ENCODE measurements at places on chromosomes 2 and 18.

GRCh38 chr2:85231952-85232351 lies 95.8 kb downstream of the TGOLN2 start:
- no peak for DNase-seq

- no peak for DNase-seq
These were observed 279.4 kb downstream of the EIPR1 start for GRCh38 chr2:3098231-3098630.

DNA sequence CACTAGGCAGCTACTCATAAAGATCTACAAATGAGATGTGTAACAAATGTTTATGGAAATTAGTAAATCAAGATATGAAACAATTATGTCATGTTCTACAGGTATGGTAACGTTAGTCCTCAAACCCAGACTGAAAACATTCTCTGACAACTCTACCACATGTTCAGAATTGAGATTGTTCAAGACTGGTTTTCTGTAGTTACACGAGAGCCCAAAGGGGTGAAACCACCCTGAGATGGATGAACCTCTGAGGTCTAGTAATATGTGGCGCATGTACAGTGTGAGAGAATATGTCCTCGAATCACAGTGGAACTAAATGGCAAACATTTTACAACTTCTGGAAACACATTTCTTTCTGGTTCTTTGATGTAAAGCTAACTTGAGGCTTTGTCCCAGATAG lies 614.3 kb downstream of the ZEB2 start:
- DNase-seq, result no peak

- no peak for DNase-seq
These were observed 59.5 kb upstream of the SP3 start for GRCh38 chr2:174024524-174025270.

- DNase-seq, result no peak
These were observed 136.5 kb downstream of the TXNL1 start for GRCh38 chr18:56501896-56502295.

DNA sequence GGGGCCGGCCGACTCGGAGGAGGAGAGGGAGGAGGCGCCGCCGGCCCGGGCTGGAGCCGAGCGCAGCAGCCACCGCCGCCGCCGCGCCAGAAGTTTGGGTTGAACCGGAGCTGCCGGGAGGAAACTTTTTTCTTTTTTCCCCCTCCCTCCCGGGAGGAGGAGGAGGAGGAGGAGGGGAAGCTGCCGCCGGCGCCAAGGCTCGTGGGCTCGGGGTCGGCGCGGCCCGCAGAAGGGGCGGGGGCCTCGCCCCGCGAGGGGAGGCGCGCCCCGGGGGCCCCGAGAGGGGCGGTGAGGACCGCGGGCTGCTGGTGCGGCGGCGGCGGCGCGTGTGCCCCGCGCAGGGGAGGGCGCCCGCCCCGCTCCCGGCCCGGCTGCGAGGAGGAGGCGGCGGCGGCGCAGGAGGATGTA lies 316 bp downstream of the CRIM1 start:
- no peak for DNase-seq

- no peak for DNase-seq
These were observed 65.3 kb upstream of the CCDC178 start for GRCh38 chr18:33505798-33506197.

GRCh38 chr18:7370802-7371201 lies 139.9 kb downstream of the LRRC30 start:
- DNase-seq, result no peak

- DNase-seq, result no peak
These were observed 121.5 kb upstream of the LTBP1 start for GRCh38 chr2:32825291-32825712.

DNA sequence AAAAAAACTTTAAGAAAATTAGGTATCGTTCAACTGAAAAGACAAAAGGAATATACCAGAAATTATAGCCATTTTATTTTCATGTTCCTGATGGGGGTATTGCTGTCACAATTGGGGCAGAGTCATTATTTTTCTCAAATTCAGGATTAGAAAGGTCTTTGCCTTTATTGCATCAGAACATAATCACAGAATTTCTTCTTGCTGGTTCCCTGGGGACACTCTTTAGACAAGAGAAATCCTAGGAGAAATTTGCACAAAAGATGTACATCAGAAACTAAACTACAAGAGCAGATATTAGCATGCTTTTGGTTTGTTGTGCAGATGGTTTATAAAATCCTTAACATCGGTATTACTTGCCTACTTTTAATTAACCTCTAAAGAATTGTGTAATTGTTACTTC lies 103.2 kb downstream of the NCOA1 start:
- no peak for DNase-seq

DNA sequence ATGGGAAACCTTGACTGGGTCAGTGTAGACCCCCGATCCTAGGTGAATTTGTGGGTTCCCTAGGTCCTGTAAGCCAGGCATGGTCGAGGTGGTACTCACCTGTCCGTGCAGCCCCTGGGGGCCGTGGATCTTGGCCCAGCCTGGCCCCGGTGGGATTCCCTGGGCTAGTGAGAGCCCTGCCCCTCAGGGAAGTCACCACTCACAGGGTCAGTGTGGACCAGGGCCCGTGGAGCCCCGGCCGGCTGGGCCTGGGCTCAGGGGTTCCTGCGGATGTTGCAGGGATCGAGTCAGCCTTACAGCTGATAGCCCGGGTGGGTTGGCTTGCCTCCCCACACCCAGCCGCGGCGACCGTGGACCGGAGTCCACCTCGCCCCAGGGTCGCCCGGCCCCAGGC lies 528 bp downstream of the ATG9A start:
- peak; percentile 45 for DNase-seq

Measured in activated T-cell treated with anti-CD3 and anti-CD28 coated beads, Interleukin-2, amount 50 U/mL, for 24 hours (primary cell).